Mammary epithelial cell (primary cell): ENCODE measurements at places on chromosomes 2 and 18. TPM values are rescaled to one million over a fixed set of nuclear protein-coding genes. Genes with fewer than 3 reads are reported as not detected.

GRCh38 chr2:222483513-222484039, 59.2 kb downstream of the SGPP2 start:
- DNase-seq, result no peak

DNA sequence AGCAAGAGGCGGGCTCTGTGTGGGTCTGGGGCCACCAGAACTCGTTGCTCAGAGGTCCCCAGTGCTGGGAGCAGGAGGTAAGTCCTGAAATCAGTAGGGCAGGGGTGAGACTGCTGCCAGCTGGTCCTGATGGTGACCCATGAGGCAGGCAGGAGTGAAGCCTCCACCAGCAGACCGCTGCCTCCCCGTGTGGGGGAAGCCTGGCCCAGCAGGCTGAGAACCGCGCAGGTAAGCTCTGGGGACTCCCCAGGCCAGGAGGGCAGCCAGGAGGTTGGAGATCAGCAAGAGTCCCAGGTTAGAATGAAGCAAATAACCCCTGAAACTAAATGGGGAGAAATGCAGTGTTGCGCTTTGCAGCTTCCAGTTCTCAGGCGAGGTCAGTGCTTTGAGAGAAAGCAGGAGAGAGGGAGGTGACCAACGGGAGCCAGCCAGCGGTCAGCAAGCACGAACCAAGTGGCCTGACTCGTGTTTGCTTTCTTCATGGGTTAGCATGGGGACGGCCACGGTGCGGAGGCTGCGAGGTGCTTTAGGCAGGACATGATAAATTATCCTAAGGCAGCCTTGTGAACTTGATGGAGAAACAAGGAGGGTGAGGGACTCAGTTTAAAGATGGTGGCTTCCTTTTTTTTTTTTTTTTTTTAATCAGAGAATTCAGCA, 26.2 kb downstream of the INHBB start:
- no peak for DNase-seq

- no peak for DNase-seq
Measured at GRCh38 chr2:148565272-148565894, 79.2 kb upstream of the EPC2 start.

The C2orf15 gene
- polyA plus RNA-seq, result 0.82 TPM

DNA sequence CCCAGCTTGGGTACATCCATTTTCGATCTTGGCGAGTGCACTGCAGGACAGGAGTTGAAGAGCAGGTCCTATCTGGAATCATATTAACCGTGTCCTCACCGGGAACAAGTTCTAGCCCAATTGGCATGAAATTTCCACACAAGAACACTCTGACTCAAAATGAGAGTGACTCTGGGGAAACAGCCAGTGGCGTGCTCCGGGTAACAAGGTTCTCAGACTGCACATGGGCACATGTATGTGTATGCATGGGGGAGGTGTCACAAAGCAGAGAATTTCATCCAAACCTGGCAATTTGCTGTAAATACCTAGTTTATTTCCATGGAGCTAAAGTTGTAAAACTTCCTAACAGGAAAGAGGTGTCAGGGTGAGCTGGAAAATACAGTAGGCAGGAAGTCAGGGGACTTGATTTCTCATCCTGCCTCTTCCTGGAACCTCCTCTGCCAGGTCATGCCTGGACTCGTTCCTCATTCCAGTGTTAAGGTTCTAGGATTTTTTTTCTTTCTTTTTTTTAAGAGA, 1.7 kb downstream of the TUBB6 start:
- peak; percentile 71 for DNase-seq

DNA sequence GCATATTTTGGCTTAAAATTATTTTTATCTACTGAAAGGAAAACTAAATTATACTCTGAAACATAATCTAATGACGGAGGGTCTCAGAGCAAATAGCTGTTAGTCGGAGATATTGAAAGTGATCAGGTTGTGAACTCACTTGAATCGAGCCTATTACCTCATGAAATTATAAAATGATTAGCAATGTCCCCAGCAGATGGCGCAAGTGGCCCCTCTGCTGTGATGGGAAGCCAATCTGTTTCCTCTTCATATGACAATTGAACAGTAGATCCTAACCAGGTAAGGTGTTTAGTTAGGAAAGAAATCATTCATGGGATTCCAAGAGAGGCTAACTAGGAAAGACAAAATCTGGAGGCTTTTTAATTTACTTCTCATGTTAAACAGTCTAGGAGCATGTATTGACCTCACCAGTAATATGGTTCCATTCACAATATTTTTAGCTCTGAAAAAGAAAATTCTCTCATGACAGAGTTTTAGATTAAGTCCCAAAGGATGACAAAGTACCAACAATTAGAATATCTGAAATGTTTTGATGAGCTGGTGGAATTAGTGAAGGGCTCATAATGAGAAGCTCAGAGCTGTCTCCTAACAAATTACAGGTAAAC, 29.9 kb upstream of the MPPE1 start:
- peak; percentile 47 for DNase-seq

DNA sequence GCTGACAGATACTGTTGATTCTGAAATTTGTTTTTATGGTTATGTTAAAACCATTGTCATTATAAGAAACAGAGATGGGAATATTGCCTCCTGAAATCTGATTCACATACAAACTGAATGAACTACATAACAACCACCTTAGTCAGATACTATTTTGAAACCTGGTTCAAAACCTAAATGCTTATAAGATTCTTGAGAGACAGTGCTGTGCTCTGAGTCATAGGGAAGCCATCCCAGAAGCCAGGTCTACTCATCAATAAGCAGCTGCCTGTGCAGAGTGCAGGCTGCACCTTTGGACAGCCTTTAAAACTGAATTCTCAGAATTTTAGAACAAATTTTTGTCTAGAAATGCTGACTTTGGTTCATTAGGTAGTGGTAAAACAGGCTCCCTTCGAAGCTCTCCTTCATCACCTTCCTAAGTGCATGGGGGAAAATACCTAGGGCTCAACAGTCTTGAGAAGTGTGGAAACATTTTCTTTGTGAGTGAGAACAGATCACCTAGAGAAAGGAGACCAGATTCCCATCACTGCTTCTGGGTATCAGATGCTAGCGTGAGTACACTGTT, at the start of gene SERPINB7:
Gene SERPINB7, plus strand, starts transcription at position 253 of the 565 bp plus-strand sequence. CDS start 6,955 bp downstream, outside the sequence.
- peak; percentile 92 for DNase-seq

DNA sequence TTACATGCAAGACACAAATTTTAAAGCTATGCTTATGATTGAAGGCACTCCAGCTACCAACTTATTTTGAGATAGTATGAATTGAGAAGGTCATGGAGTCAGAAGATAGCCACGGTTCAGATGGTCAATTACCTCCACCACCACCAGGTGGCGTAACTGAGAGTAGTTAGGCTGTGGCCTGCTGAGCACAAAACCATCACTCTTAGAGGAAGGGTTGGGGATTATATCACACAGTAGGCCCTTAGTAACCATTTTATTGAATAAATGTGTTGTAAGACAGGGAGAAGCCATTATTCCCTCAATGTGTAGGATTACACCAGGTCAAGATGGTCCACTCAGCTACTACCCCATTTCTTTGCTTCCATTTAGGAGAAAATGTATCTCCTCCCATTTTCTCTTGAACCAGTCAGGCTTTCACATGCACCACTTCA, 18.8 kb downstream of the KLHL41 start:
- peak; percentile 45 for DNase-seq

- peak; percentile 7 for DNase-seq
Measured at GRCh38 chr18:4040391-4041092, 414.6 kb downstream of the DLGAP1 start.

GRCh38 chr2:9377461-9378097, 45.7 kb downstream of the ITGB1BP1 start:
- DNase-seq, result no peak

DNA sequence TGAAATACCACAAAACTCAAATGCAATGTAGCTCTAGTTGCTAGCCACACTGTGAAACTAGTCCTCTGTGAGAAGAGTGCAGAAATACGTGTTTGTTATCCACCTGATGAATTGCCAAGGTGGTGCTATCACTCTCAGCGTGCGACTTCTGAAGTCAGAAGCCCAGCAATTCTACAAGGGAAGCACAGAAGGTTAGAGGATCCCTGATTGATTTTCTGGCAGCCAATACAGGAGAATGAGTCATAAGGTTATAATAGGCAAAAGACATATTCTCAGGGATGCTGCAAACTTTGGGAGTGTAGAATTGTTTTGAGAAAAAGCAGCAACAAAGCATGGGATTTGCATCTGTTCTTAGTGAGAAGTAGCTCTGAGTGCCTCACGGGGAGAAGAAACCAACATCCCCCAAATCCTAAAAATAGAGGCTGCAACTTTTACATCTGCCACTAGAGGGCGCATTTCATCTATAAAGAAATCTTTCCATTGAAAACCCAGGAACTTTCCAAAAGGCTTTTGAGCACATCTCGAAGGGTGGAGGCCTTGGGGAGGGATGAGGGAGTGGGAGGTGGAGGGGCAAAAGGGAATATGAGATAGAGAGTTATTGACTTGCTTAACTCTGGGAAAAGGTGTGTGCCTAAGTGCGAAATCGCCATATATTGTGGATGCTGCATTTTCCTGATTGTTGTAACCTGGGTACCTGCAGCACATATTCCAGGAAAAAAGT, 78.0 kb downstream of the TMEM182 start:
- DNase-seq, result peak; percentile 24

DNA sequence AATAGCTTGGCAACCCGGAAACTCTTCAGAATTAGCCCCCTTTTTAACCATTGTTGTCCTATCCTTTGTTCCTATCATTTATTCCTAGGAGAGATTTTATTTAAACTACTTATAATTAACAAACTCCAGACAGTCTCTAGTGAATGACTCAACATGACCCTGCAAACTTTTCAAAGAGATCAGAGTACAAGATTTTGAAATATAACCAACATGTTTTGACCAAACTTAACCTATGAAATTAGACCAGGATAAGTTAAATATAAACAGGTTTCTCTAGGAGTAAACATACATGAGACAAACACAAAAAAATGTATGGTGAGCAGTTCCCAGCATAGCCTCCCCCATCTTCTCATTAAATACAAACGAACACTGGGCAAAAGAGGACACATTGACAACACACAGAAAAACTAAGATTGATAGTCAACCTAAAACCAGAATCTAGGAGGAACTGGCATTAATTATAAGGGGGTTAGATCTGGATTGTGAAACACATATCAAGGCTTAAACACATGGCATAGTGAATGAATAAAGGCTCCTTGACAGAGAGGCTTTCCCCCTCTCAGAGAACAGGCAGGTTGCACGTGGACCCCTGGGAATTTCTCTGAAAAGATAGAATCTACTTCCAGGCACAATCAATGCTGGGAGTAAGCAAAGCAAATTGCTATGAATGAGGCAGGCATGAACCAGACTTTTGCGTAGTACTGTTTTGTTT, 284.1 kb downstream of the IRS1 start:
- DNase-seq, result peak; percentile 40

The UNC80 gene
- polyA plus RNA-seq, result not detected

The TRABD2A gene
- 11.5 TPM for polyA plus RNA-seq

- no peak for DNase-seq
Measured at GRCh38 chr18:49495076-49495475, 8.0 kb upstream of the C18orf32 start.

- no peak for DNase-seq
Measured at GRCh38 chr18:8959551-8960135, 142.9 kb upstream of the NDUFV2 start.

DNA sequence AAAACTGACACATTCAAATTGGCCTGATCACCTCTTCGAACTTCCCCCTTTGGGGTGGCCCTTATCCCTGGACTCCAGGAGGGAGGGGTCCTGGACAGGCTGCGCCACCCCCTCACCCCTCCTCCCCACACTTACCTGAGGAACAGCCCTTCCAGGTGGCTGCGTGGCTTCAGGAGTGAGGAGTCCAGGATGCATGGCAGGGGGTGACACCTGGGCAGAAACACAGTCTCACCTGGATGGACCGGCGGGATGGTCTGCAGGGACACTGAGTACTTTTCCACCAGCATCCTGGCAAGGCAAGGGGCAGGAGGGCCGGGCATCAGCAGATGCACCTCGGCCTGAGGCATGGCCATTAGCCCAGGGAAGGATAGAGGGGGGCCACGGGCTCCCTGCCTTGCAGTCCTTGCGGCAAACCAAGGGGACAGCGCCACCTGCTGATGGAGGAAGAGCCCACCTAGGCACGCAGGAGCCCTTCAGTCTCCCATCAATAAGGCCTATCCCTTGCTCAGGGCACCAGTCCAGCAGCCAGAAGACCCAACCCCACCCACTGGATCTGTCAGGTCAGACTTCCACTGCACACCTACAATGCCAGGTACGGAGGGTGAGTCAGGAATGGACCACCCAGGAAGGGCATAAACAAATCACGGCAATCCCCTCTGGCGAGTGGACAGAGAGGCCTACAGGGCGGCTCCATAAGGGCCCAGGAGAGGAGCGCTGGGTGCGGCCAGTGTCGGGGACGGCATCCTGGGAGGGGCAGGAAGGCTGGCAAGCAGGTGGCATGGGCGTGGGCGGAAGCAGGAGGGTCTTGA, 26.0 kb downstream of the FAM178B start:
- peak; percentile 54 for DNase-seq

DNA sequence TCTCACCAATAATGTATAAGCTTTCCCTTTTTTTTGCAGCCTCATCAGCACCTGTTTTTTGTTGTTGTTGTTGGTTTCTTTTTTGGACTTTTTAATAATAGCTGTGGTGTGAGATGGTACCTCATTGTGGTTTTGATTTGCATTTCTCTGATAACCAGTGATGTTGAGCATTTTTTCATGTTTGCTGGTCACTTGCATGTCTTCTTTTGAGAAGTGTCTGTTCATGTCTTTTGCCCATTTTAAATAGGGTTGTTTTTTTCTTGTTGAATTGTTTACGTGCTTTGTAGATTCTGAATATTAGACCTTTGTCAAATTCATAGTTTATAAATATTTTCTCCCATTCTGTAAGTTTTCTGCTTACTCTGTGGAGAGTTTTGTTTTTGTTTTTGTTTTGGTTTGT, 88.4 kb upstream of the EPAS1 start:
- no peak for DNase-seq

The ST8SIA5 gene
- 0.01 TPM for polyA plus RNA-seq

The RALB gene
- polyA plus RNA-seq, result 52.5 TPM

DNA sequence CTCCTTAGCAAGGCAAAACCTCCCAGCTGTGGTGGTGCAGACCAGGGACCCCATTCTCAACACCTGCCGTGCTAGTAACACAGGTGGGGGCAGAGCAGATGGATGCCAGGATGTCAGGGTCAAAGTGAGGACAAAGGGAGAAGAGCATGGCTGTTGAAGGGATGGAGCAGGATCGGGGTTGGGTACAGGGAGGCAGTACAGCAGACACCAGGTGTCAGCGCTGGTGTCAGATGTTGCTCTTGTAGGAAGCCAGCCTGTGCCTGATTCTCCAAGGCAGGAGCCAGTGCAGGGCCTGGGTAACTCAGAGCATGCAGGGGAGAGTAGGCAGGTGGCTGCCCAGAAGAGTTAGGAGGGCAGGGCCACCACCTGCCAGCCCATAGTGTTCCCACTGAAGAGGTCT, 222.1 kb upstream of the SPRED2 start:
- no peak for DNase-seq

The FEV gene
- polyA plus RNA-seq, result not detected
